Heart right ventricle (tissue), 16 donors: ENCODE measurements at places on chromosomes 3 and 15. TPM values are rescaled to one million over a fixed set of nuclear protein-coding genes. Genes with fewer than 3 reads are reported as not detected.

- no peak for DNase-seq
Measured at GRCh38 chr3:143441516-143442171, 322.1 kb downstream of the CHST2 start.

DNA sequence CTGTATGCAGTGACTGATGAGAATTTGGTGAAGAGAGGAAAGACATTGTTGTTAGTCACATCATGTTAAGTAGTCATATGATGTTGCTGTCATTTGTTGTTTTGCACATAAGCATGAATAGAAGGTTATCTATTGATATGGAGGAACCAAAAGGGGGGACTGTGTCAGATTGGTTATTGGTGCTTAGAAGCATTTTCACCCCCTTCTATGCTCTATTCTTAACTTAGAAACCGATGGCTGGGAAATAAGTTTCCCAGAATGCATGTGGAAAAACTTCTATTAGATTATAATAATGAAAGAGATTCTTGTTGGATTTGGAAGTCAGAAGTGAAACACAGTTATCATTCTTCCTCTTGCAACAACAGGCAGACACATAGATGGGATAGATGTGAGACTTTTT is 33.2 kb upstream of the CADM2 start:
- DNase-seq = no peak

DNA sequence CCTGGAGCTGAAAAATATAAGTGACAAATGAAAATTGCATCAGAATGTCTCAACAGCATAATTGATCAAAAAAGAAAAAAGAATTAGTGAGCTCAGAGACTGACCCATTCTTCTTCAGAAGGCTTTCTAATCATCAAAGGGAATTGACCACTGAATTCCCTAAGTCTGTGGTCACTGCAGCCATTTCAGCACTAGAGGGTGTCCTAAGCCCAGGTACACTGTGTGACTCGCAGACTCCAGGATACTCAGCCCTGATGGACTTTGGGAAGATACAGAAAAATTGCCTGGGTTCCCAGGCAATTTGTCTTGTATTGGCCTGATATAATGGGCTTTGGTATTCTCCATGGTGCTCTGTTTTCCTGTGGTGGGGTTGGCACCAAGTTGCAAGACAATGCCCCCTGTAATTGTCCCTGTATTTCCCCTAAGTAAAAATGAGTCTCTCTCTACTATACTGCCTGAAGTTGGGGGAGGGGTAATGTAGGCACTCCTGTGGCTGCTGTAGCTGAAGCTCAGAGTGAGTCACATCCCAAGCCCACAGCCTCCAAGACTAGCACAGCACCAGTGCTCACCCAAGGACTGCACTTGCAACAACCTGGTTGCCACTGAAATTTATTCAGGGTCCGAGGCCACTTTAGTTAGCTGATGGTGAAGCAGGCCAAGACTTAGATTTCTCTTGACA is 256.0 kb upstream of the STAC start:
- no peak for DNase-seq

DNA sequence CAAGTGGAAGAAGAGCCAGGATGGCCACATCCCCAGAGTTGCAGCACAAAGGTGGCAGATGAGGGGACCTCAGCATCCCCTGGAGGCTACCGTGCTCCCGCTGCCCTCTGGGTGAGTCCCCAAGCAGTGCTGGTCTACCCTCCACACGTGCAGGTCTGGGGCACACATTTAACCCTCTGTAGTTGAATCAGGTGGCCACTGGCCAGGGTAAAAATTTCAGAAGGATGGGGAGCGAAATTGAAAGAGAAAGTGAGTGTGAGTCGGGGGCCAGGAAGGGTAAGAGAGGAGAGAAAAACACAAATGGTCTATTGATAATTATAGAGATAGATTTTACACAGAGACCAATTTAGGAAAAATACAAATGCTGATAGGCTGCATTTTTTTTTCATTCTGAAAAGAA is 139.5 kb upstream of the EIF1B start:
- no peak for DNase-seq

GRCh38 chr3:113314923-113315322 is 103.6 kb downstream of the BOC start:
- DNase-seq = no peak

- DNase-seq = no peak
Measured at GRCh38 chr15:40085266-40085665, 23.4 kb downstream of the BMF start.

DNA sequence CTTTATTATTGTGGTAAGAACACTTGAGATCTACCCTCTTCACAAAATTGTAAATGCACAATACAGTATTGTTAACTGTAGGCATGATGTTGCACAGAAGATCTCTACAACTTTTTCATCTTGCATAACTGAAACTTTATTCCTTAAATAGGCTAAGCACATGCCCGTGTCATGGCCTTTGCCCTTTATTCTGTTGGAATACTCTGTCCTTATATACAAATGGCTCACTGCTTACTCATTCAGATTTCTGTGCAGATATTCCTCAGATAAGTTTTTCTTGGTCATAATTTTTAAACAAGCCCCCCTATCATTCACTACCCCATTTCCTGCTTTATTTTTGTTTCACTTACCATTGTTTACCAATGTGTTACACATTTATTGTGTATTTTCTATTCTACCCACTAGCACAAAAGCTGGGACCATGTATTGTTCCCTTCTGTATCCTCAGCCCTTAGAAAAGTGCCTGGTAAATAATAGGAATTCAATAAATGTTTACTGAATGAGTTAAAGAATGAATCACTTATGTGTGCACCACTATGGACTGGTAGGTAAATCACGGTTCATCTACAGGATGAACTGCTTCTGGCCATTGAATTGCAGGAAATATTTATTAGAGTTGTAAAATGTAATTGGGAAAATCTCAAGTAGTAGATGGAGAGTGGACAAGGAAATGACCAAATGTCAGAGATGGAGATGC is 151.0 kb downstream of the CPNE4 start:
- no peak for DNase-seq

GRCh38 chr3:187327845-187328244 is 36.3 kb upstream of the MASP1 start:
- DNase-seq = no peak

DNA sequence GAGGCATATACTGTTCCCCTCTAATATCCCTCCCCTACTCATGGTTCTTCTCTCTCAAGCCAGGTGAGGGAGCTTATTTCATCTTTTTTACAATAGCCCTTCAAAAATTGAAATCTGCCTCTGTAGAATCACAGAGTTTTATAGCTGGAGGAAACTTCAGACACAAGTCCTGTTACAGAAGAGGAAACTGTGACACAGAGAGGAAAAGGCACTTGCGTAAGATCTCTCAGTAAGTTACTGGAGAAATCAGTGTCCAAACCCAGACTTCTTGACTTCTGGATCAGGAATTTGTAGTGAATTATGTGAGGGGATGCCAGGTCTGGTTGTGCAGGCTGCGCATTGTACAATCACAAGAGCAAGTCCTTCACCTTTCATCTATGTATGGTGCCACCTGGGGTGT is 4.6 kb downstream of the FGD5 start:
- no peak for DNase-seq

DNA sequence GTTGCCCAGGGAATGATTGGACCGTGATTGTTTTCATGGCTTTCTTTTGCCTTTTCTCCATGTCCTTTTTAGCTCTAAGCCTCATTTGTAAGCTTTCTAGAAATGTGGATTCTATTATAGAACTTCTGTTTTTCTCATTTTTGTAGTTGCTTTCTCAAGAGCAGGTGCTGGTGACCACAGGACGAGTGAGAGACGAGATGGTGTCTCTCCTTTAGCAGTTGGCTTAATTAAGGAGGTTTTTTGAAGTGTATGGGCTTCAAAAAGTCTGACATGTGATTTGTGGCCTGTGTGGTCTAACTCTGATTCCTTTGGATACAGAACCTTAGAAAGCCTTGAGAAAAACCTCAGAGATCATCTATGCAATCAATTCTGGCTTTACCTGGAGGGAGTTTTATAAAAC is 292.8 kb downstream of the LPP start:
- no peak for DNase-seq

DNA sequence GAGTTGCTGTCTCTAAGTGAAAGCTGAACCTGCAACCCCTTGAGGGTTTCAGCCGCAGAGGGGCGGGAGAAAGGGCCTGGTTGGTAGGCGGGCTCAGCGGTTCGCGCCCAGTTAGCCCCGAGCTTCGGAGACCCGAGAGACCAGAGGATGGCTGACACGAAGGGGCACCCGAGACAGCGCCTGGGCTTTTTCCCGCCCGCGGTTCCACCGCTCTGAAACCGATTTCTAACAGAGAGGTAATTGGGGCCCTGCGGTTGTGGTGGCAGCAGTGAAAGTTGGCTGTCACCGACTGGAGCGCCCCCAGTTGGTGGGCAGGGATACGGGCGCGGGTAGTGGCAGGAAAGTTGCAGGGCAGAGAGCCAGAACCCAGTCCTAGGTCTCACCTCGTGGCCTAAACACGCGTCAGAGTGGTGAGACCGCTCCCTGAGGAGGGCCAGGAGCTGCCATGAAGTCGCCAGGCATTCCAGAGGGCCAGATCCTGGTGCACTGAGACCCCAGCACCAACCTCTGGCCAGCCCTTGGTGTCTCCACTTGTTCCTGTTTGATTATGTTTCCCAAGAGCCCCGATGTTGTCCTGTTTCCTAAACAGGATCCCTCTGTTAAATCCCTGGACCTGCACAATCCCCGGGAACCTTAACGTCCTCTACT is 625 bp upstream of the ELL3 start:
- peak; percentile 69 for DNase-seq

- DNase-seq = no peak
Measured at GRCh38 chr3:23595851-23596250, 209.9 kb upstream of the UBE2E1 start.

DNA sequence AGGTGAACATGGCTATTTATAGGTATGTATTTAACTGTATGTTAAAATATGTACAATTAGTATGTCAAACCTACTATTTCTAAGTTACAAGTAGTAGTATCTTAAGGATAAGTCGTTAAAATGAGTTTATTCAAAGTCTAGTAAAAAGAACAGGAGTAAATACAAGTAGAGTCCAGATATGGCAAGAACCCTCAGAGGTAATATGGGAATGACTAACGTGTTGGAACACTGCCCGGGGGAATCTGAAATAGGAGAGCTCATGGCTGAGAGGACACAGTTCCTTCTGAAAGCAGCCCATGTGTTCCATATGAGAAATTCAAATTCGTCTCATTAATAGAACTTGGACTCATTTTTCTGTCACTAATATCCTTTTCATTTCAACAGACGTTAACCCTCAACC is 158.8 kb downstream of the CLSTN2 start:
- no peak for DNase-seq

- DNase-seq = no peak
Measured at GRCh38 chr3:43794776-43795175, 104.0 kb downstream of the ABHD5 start.

DNA sequence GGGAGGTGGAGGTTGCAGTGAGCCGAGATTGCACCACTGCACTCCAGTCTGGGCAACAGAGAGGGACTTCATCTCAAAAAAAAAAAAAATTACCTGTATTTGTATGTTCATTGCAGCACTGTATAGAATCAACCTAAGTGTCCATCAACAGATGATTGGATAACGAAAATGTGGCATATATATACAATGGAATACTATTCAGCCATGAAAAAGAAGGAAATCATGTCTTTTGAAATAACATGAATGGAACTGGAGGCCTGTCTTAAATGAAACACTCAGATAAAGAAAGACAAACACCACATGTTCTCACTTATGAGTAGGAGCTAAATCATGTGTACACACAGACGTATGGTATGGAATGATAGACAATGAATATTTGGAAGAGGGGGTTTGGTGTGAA is 59.4 kb upstream of the MEF2A start:
- no peak for DNase-seq

GRCh38 chr3:184380185-184380626 is 352 bp downstream of the CHRD start:
- DNase-seq = peak; percentile 69

GRCh38 chr3:51519848-51520247 is 18.7 kb upstream of the RAD54L2 start:
- DNase-seq = no peak

- no peak for DNase-seq
Measured at GRCh38 chr15:57637846-57638245, 46.1 kb downstream of the MYZAP start.

DNA sequence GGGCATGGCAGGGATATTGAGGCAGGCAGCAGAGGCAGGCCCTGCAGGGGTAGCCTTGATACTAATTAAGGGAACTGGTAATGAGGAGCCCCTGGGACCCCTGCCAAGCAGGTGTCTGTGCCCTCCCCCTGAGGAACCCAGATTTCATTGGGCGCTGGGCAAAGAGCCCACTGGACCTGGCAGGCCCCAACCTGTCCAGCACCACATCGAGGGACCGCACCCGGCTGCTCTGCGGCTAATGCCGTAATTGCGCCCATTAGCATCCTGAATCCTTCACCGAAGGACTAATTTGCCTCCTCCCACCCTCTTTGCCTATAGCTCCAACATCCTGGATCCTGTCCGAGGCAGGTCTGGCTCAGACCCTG is 13.7 kb upstream of the SEMA3B start:
- DNase-seq = no peak

- DNase-seq = no peak
Measured at GRCh38 chr3:126980266-126980811, 2.6 kb upstream of the PLXNA1 start.

GRCh38 chr15:83112233-83112955 is 4.9 kb downstream of the TM6SF1 start:
- DNase-seq = no peak

DNA sequence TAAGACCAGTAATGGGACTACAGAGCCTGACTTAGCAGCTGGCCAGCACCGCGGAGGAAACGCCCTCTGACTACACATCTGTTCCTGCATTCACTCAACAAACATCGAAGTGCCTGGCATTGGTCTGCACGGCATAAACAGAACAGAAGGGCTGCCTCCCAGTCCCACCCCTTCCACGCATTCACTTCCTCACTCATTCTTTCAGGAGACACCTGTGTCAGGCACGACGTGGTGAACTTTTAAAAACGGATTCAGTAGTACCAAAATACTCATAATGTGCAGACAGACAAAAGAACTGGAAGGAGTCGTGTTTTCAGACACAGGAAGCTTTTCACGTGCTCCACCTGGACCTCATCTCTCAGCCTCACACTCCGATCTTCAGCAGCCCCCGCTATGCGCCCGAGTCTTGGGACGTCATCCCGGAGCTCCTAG is 123.3 kb downstream of the XXYLT1 start:
- peak; percentile 55 for DNase-seq

- no peak for DNase-seq
Measured at GRCh38 chr3:176521531-176522175, 675.6 kb downstream of the TBL1XR1 start.

DNA sequence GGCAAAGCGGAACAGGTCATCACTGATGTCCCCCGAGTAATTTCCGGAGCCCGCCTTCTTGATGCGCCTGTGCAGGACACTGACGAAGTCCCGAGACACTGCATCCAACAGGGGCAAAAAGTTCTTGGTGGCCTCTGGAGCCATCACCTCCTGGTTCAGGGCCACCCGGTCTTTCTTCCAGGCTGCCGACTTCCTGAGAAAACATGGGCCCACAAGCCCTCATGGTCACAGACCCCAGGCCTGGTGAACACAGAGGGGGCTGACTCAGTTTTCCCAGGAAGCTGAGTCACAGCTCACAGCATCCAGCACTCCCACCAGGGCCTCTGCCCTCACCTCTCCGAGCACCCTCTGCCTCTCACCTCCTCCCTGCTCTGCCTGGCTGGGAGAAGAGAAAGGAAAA is 22.4 kb downstream of the CYP11A1 start:
- no peak for DNase-seq

TBC1D2B gene
- 10.2 TPM for total RNA-seq

FAM81A gene
- total RNA-seq = 2.5 TPM

GASK1A gene
- total RNA-seq = 0.44 TPM

GOLGA8O gene
- total RNA-seq = 0.39 TPM
